ENCODE measurements at places on chromosomes 13 and 19.
A peak's percentile ranks its signal among the peaks of the same experiment; 100 is the strongest.

- DNase-seq = no peak
These were observed 1475.7 kb downstream of the EFNB2 start for GRCh38 chr13:105059786-105060185.

GRCh38 chr19:42428676-42429075, 1.5 kb upstream of the LIPE start:
- no peak for DNase-seq

- no peak for DNase-seq
These were observed 172.3 kb upstream of the KLF12 start for GRCh38 chr13:74306496-74306895.

DNA sequence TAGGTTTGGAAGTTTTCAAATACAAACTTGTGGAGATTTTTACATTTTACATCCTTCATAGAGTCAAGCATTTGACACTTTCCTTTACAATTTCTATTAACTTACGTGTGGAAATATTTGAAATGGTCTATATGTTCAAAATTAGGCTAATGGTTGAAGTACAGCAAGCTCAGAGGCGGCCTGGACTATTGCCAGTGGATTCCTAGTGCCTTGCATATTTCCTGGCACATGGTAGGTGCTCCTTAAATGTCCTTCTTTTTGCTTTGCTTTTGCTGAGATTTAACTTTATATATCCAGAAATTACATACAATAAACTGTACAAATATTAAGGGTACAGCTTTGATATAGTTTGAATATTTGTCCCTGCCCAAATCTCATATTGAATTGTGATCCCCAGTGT, 93.9 kb downstream of the UBL3 start:
- no peak for DNase-seq

DNA sequence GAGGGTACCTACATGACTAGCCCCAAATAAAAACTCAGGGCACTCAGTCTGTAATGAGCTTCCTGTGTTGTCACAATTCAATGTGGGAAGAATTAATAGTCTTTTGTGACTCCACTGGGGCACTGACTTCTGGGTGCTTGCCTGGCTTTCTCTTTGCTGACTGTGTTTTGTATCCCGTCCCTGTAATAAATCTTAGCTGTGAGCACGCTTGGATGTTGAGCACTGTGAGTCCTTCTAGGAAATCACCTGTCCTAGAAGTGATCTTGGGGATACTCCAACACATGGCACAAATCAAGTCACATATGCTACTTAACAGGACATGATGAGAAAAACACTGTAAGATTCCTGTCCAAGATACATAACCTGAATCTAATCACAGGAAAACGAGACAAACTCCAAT, 83.0 kb downstream of the USP12 start:
- peak; percentile 9 for DNase-seq

GRCh38 chr19:10026744-10027143, 13.5 kb downstream of the RDH8 start:
- DNase-seq = no peak

DNA sequence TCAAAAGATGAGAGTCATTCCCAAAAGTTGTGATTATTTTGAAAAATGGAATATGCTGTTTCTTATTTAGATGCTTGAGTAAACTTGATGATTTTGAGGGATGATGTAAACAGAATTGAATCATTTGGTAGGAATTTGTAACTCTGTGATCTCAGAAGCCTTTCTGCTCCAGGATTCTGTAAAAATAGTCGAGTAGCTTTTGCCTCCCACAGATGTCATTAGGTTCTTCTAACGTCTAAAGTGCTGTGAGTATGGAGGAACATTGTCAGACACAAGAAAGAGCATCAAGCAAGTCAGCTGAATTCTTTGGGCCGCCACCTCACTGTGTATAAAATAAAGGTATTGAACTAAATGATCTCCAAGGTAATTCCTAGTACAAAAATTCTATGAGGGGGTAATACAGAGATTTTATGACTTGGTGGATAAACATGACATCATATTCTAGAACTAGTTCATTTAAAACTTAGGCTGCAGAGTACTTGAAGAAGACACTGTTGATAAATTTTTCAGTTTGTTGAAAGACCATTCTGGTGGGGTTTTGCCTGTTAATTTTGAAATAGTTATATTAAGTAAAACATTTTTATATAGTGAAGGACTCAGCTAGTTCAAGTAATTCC, 1.4 kb upstream of the GPR183 start:
- DNase-seq = no peak

DNA sequence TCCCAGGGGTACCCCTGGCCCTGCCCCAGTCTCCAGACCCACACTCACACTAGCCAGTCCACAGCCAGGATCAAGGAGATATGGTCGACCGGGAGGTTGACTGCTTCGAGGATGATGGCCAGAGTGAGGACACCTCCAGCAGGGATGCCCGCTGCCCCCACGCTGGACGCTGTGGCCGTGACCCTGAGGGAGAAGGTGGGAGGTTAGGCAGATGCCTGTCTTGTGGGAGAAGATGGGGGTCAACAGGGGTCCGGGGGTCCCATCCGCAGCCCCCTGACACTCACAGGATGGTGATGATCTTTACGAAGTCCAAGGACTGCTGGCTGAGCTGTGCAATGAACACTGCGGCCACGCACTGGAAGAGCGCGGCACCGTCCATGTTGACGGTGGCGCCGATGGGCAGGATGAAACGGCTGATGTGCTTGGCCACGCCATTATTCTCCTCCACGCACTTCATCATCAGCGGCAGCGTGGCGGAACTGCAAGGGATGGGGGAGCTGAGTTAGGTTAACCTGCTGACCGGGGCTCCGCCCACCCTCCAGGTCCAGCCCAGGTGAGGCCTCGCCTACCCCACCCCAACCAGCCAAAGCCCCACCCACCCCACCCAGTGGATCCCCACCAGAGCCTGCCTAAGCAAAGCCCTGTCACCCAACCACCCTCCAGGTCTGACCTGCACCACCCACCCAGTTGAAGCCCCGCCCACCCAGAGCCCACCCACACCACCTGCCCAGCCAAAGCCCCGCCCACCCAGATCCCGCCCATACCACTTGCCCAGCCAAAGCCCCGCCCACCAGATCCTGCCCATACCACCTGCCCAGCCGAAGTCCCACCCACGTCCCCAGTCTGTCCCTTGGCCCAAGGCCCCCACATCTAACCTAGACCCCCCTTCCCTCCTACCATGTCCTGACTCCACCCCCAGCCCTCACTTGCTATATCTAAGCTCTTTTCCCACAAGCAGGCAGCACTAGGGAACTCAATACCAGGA, 11.2 kb downstream of the SLC1A5 start:
- DNase-seq = no peak

GRCh38 chr13:51681037-51681678, 96.9 kb downstream of the WDFY2 start:
- no peak for DNase-seq

DNA sequence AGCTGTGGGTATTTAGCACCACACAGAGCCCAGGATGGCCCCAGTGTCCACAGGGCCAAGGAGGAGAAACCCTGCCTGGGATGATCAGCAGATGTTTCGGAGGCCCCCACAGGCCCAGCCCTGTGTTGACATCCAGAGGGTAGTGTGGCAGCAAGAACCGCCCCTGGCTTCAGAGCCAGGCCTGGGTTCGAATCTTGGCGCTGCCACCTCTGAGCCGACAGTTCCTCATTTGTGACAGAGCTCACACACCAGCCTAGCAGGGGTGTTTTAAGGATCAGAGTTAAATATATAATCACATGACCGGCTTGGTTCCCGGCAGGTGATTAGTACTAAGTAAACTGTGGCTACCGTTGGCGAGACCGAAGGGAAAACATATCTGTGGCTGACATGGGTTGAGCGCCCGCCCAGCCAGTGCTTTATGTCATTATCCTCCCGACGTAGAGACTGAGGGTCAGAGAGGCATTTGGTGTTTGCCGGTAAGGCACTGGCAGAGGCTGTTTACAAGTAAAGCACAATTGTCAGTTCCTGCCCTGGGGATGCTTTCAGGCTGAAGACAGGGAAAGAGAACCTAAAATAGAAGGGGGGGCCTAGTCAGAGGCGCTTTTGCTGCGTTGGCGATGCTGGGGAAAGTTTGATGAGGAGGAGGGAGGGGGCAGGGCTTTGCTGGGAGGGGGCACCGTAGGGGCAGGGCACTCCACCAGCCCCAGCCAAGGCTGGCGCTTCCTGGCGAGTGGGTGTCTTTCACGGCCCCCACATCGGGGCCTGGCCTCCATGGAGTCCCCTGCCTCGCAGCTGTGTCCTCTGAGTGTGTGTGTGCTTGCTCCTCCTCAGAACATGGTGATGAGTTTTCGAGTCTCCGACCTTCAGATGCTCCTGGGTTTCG, 4.8 kb downstream of the PIAS4 start:
- DNase-seq = no peak

DNA sequence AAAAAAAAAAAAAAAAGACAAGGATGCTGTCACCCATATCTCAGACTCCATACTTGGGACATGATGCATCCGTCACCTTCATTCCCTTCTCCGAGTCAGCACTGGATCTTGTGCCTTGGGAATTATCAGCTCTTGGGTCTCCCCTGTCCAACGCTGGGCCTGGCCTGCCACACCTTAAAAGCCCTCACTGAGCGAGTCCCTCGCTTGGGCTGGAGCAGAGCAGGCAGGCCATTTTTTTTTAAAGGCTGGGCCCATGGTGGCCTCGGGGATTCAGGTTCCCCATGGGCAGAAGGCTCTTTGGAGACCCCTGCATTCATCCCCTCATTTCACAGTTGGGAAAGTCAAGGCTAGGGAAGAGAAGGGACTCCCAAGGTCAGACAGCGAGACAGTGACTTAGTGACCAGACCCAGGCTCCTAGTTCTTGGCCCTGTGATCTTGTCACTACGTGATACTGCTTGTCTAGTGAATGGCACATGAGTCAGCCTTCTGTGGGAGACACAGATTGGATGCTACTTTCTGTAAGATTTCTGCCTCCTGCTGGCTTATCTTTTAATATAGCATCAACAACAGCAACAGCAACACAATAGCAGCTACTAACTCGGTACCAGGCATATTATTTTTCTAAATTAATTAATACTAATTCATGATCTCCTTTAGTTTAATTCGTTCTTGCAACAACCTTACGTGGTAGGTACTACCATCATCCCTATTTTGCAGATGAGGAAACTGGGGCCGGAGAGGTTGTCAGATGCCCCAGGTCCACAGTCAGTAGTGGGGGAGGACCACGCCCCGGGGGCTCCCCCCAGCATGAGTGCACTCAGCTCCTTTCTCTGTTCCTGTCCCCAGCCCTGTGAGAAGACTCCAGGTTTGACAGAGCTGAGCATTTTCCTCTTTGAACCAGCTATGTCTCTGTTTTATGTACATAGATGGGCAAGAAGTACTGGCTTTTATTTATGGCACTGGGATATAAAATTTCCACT, 27.4 kb upstream of the ZNF536 start:
- peak; percentile 83 for DNase-seq

DNA sequence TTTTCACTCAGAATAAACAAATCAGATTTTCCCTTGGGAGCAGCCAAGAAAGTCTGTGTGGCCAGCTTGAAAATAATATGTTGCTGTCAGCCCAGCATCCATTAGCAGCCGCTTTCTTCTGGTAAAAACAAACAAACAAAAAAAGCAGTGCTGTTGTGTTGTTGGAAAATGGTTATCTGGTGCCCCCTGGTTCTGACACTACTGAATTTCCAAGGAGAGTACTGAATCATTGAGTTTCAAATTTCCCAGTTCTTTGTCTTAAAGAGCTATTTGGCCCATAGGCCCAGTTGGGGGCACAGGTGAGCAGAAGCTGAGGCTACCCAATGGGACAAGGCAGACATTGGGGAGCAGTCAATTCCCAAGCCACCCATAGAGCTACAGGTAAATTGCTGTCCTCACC, 995.9 kb downstream of the UQCRFS1 start:
- DNase-seq = no peak

- DNase-seq = no peak
These were observed 29.1 kb downstream of the ATP12A start for GRCh38 chr13:24709186-24709913.

GRCh38 chr19:4052114-4052992, 14.3 kb downstream of the ZBTB7A start:
- DNase-seq = no peak

- no peak for DNase-seq
These were observed 4.6 kb upstream of the PRKCG start for GRCh38 chr19:53877361-53877766.

GRCh38 chr19:35178701-35179100, 24.2 kb downstream of the FXYD5 start:
- no peak for DNase-seq

GRCh38 chr13:80555796-80556678, 215.1 kb upstream of the SPRY2 start:
- DNase-seq = no peak

- DNase-seq = no peak
These were observed 7.6 kb upstream of the ECH1 start for GRCh38 chr19:38838986-38839761.

- no peak for DNase-seq
These were observed 139.4 kb downstream of the SIPA1L3 start for GRCh38 chr19:38046254-38047048.

DNA sequence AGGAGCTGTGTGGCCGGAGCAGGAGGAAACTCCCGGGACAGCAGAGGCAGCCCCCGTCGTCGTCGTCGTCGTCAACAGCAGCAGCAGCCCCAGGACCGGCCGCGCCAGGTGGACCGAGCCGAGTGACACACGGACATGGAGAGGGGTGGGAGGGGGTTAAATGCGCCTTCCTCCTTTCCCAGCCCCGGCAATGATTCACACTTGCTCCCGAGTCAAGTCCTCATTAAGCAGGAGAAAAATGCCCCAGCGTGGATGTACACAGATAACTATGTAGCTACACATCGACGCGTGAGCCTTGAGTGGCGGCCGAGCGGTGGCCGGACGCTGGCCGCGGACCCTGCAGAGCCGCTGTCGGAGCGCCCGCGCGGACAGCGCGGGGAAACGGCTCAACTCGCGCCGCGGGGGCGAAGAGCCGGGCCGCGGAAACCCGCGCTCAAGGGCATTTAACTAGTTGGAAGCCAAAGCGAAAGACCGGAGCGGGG, 645 bp downstream of the UBL3 start:
- DNase-seq = no peak

DNA sequence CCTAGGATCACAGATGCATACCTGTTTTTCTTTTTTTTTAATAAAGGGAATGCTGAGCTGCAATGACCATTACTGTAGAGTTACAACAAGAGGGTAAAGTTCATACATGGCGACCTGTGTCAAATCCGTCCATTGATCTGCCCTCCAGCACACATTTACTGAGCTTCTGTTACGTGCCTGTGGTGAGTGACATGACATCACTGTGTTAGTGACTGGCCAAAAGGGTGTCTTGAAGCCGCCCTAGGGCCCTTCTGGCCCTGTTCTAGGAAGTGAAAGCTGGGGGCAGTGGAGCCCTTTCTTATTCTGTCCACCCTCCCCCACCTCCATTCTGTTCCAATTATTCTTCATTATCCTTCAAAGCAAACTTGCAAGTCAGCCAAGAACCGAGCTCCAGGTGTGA, 66.3 kb downstream of the ZIC5 start:
- no peak for DNase-seq

- no peak for DNase-seq
These were observed 8.1 kb downstream of the MRPL4 start for GRCh38 chr19:10260141-10260584.
